MG63 (cell line): ENCODE measurements at places on chromosomes 16 and 17. TPM values are rescaled to one million over a fixed set of nuclear protein-coding genes. Genes with fewer than 3 reads are reported as not detected.

Gene NPIPA2
- 0.43 TPM in 1 of 2 replicates, not detected in the other for total RNA-seq

Gene OR1A1
- total RNA-seq: not detected in 2 replicates

Gene KRTAP17-1
- not detected in 2 replicates for total RNA-seq

Gene CX3CL1
- not detected in 2 replicates for total RNA-seq

Gene ZG16B
- total RNA-seq: 2.7 TPM in 1 of 2 replicates, not detected in the other

Gene KRTAP4-8
- not detected in 2 replicates for total RNA-seq

Gene HCRT
- total RNA-seq: not detected in 2 replicates

Gene FAM83G
- total RNA-seq: 4.7 and 4.9 TPM in 2 replicates

DNA sequence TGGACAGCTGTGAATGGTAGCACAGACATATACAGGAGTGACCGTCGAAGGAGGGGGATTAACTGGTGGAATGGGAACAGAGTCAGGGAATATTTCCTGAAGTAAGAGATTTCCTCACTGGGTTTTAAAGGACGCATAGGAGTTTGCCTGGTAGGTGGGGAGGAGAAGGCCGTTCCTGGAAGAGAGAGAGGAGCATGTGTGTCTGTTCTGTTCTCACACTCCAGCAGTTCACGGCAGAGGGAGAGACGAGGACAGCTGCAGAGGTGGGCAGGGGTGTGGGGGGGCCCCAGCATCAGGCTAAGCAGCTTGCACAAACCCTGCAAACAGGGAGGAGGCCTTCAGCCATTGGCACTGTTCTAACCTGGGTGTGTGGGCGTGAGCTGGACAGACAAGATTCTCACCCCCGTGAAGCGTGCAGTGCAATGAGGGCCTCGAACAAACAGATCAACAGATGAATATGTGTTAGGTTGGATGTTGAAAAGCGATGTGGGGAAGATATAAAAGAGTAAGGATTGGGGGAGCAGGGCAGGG lies 85.3 kb upstream of the GSE1 start:
- DNase-seq: no peak

DNA sequence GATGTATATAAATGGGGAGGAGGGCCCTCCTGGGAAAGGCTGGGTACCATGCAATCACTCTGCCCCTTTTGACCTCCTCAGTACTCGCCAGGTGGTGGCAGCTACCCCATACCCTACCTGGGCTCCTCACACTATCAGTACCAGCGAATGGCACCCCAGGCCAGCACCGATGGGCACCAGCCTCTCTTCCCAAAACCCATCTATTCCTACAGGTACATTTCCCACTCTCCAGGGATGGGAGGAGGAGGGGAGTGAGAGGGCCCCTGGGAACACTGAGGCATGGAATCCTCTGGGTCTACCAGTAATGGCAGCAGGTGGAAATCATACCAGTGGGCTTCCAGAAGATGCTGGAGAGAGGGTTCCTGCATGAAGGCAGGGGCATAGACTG lies 22.9 kb downstream of the FOXN1 start:
- no peak for DNase-seq

- DNase-seq: no peak
These were observed 46.8 kb downstream of the SLC39A11 start for GRCh38 chr17:73045724-73046123.

DNA sequence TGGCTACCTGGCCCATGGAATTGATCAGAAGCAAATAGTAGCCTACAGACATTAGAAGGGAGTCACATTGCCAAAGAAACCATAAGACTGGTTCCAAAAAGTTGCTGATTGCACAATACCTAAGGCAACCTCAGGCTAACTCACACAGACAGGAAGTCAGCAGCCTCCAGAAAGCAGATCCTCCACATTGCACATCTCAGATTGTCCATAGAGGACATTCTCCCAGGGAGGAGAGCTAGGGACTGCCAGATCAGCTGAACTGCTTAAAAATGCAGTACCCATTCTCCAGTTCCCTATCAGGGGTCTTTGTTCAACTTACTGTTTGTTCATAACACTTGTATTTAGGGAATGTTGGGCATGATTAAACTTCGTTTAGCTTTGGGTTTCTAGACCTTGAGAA lies 4.2 kb downstream of the CCL3 start:
- DNase-seq: no peak

- DNase-seq: no peak
These were observed 267.1 kb downstream of the CBLN1 start for GRCh38 chr16:49014277-49015224.

- peak; percentile 13 for DNase-seq
These were observed 74.1 kb downstream of the SNX11 start for GRCh38 chr17:48181653-48182052.

DNA sequence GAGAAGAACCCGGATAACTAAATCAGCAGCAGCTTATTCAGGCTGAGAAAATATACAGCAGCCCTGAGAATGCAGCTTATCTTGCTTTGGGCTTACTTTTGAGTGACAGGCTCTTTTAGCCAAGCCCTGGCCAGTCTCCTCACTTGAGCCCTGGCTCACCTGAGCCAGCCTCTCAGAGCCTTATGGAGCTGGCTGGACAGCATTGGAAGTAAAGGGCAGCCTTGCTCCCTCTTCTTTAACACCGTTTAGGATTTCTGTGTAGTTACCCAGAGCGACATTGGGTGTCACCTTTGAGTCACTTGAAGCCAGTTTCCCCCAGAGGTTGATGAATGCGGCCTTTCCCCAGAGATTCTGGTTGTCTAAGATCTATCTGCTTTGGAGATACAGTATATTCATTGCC lies 7.7 kb upstream of the NPIPB2 start:
- DNase-seq: peak; percentile 22

DNA sequence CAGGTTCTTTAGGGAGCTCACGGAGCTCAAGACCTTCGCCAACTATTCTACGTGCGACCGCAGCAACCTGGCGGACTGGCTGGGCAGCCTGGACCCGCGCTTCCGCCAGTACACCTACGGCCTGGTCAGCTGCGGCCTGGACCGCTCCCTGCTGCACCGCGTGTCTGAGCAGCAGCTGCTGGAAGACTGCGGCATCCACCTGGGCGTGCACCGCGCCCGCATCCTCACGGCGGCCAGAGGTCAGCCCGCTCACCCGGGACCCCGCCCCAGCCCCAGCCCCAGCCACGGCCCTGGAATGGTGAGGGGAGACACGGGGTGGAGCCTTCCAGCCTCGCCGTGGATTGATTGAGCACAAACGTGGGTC lies 13.5 kb downstream of the SARM1 start:
- no peak for DNase-seq

DNA sequence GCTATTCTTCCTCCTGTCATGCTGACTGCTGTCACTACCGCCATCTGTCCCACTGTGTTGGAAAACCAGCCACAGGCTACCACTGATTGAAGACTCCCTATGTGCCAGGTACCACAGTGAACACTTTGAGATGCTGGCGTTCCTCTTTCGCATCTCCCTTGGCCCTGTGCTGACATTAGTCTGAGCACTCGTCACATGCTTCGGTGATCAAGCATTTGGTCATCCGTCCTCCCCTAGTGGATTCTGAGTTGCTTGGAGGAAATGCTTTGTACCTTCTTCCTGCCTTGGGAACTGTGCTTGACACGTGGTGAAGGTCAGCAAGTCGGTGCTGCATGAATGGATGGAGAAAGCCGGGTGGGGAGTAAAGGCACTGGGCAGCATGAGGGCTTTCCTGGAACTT lies 260.1 kb downstream of the SNX29 start:
- no peak for DNase-seq

DNA sequence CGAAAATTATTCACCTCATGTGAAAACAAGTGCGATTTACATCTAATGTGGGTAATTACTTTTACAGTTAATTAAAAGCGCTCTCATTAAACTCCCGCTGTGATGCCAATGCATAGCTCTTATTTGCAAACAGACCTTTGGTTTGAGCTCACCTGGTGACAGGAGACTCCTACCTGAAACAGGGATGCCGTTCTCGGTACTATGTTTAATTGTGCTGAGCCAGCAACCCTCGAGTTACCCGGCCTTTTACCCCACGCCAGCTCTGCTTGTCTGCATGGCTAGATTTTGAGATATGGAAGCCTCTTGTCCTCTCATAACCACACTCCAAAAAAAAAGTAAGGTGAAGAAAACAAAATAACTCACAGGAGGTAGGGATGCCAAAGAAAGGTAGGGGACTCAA lies 690.4 kb upstream of the RBFOX1 start:
- DNase-seq: no peak

DNA sequence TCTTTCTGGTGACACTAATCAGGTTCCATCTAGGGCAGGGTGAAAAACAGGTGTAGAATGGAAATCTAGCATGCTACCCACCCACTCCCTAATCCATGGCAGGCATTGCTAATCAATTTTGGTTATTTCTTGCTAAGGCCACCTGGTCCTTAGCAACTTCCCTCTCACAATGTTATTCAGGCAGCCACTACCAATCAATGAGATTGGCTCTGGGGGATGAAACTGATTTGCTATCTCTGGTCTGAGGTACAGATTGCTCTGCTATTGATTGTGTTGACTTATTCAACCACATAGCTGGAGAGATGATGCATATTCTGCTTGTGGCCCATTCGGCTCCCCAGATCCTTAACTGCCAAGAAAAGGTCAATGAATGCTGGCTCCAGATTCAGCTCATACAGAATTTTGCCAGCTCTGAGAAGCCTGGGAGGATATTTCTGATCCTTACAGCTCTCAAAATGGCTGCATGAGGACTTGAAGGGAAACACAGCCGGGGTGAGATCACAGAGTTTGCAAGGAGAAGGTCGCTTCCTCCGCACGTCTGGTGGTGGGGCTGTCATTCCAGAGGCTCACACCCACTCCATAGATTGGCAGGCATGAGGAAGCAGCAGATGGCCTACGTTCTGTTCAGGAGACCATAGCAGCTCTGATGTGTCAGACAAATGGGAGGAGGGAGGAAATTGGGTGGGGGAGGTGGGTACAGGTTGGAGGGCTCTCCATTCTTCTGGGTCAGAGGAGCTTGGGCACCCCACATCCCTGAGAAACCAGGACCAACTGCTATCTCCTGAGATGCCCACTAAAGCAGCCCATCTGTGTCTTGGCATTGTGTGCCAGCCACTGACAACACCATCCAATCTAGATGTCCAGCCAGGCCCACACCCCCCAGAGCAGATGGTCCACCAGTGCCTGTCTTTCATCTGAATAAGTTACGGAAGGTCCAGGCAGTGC lies 22.3 kb downstream of the SEZ6 start:
- peak; percentile 37 for DNase-seq

DNA sequence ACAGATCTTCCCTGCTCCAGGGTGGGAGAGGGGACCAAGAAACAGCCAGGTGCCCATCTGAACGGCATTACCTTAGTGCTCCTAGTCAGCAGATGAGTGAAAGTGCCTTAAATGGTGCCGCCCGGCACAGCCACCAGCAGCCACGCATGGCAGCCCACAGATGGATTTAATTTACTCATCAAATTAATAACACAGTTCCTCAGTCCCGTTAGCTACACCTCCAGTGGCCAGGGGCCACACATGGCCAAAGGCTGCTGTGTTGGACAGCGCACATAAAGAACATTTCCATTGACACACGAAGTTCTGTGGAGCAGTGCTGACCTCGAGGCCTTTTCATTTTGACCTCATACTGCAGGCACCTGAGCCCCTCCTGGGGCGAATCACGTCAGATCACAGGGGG lies 166.3 kb downstream of the CMIP start:
- no peak for DNase-seq

GRCh38 chr16:13554005-13554404 lies 365.9 kb upstream of the ERCC4 start:
- no peak for DNase-seq

- peak; percentile 1 for DNase-seq
These were observed 31.8 kb upstream of the MAF start for GRCh38 chr16:79632289-79632688.

DNA sequence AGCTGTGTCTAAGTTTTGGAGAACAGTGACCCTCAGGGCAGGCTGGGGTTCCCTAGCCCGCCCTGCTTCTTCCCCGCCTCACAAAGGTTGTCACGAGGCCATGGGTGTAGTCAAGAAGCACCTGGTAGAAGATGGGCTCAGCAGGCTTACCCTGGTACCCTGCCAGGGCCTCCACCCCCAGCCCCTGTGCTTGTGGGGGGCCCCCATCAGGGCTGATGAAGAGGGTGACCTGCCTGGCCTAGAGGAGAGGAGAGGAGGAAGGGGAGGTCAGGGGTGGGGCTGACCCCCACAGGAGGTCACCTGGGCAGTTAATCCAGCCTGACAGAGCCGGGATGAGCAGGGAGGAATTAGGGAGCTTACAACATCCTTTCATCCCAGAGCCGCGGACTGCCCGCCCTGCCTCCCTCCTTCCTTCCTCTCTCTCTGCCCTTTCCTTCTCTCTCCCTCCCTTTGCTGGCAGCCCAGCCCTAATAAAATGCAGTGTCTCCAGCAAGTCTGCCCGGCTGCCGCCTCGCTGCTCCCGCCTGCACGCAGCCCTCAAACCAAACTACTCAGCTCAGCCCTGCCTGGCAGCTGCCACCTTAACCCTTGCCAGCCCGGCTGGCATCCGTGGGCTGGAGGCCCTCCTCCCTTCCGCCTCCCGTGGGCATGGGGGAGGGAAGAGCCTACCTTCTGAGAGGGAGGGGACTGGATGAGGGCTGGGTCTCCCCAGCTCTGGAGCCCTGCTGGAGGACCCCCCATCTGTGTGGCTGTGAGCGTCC lies 7.2 kb downstream of the DLX3 start:
- DNase-seq: peak; percentile 98

- DNase-seq: no peak
These were observed 7.9 kb downstream of the SNAI3 start for GRCh38 chr16:88678224-88678979.

- DNase-seq: no peak
These were observed 16.3 kb downstream of the CAVIN1 start for GRCh38 chr17:42406615-42407288.

DNA sequence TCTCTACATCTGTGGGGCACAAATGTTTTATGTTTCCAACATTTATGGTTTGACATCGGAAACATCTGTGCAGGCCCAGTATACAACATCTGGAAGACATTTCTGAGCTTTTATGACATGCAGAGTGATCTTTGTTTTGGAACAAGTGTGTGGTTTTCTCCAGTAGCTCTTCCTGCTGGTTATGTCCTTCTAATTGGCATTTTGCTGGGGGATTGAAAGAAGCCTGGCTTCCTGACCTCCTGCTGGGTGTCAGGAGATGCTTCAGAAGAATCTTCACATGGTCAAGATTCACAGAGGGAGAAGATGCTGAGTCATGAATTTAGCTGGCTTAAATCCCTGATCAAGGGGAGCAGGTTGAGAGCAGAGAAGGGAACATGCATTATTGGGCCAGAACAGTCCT lies 279.5 kb upstream of the MYOCD start:
- peak; percentile 9 for DNase-seq

GRCh38 chr16:72389791-72390190 lies 217.8 kb upstream of the PMFBP1 start:
- no peak for DNase-seq

GRCh38 chr16:14448879-14449278 lies 181.2 kb downstream of the PARN start:
- no peak for DNase-seq
